Peyer's patch (tissue), 4 donors: ENCODE measurements at places on chromosomes 6 and 20.
A peak's percentile ranks its signal among the peaks of the same experiment; 100 is the strongest.

GRCh38 chr20:40009542-40009941, 679.5 kb downstream of the MAFB start:
- H3K4me1 ChIP-seq: no peaks in the 10 kb centered on the region
- H3K4me3 ChIP-seq: no peak overlapping the region
- H3K27ac ChIP-seq: no peak overlapping the region
- no peak for DNase-seq

GRCh38 chr6:32845384-32845884, 1.6 kb upstream of the PSMB8 start:
- no peaks in the 10 kb centered on the region for H3K36me3 ChIP-seq
- H3K27me3 ChIP-seq: no peaks in the 10 kb centered on the region
- H3K27ac ChIP-seq: peak overlapping the region; percentile 100
- H3K4me3 ChIP-seq: peak overlapping the region; percentile 85
- no peak for DNase-seq

DNA sequence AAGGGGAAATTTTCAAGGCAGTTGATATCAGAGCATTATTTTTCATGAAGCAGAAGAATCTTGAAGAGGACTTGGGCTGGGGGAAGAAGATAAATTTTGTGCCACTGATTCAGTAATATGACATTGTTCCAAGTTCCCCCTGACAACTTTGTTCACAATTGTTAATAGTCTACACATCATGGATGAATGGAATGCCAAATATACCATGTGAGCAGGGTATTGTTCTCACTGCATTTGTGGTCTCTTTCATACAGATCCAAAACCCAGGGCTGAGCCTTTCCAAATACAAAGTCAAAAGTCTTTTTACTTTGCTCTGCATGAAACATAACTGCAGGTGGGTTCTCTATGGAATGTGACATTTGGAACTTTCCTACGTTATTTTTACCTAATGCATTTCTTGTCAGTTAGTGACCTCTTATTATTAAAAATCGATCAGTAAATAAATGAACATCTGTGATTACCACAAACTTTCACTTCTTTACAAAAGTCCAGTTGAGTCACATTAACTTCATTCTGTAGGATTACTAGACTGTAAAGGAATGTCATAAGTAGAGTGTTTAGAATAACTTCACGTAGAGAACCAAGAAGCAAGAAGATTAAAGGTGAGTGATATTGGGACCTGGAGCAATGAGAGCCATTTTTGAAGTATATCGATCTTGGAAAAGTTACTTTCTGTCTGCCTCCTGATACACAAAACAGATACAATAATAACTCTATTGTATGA, 100.9 kb downstream of the RCAN2 start:
- no peaks in the 10 kb centered on the region for H3K27me3 ChIP-seq
- no peak overlapping the region for H3K27ac ChIP-seq
- DNase-seq: no peak
- no peaks in the 10 kb centered on the region for H3K4me1 ChIP-seq
- H3K36me3 ChIP-seq: no peaks in the 10 kb centered on the region
- no peak overlapping the region for H3K4me3 ChIP-seq

DNA sequence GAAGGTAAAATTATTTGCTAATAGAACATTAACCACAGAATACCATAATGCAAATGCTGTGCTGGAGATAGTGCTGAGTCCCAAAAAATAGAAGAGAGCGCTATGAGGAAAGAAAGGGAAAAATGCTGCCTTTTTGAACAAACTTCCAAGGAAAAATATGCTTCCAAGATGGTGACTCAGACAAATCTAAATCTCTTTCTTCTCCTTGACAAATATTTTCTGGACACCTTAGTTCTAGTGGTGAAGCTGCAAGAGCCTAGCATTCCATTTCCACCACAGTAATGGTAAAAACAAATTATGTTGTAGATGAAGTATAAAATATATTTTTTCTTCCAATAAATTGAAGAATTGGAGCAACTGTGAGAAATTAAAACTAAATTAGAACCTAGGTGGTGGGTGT, 155.6 kb upstream of the TBX18 start:
- no peaks in the 10 kb centered on the region for H3K36me3 ChIP-seq
- DNase-seq: no peak
- no peaks in the 10 kb centered on the region for H3K27me3 ChIP-seq

DNA sequence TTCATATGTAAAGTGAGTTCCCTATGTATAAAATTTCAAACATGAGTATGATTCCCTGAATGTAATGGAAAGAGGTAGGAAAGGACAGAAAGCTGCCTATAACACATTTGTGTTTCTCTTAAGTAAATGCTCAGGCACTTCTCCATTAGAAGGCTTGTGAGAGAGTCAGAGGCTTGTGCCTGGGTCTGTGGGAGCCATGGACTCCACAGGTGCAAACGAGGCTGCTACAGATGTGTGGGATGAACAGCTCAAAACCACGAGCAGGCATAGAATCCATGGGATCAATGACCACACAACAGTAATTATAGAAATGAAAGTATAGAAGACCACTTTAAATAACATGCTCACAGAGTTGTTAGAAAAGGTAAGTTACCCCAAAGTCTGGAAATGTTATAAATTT, 134.4 kb downstream of the ARID1B start:
- no peak overlapping the region for H3K4me3 ChIP-seq
- no peak overlapping the region for H3K27ac ChIP-seq
